ENCODE measurements at places on chromosomes 3 and 15.

DNA sequence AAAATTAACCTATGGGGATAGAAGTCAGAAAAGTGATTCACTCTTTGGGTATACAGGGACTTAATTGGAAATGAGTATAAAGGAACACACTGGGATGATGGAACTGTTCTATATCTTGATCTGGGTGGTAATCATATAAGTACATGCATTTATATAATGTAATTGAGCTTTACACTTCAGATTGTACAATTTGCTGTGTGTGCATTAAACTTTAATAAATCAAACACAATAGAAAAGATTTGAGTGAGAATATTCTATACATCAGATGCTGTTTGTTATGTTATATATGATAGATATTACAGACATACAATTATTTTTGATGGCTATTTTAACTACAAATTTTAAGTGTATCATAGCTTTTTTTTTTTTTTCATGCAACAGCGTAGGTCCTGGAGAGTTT is 860.2 kb upstream of the ARPP21 start:
- DNase-seq = no peak

DNA sequence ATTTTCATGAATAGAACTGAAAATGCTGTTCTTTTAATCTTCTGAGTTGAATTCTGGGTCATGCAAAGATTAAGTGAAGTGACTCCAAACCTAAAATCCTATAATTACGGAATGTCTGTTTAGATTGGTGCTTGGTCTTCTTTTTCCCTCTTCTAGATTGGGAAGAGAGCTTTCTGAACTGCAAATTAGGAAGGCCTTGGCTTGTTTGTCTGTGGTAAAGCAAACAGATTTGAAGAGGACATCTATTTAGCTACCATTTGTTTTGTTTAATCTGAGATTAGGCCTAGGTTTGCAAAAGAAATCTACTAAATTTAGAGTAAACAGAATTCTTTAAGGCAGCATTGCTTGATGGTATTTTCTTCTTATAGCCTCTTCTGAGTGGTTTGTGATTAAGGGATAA is 23.5 kb downstream of the PAQR9 start:
- DNase-seq = no peak

GRCh38 chr3:20074226-20075063 is 34.2 kb downstream of the KAT2B start:
- no peak for DNase-seq

DNA sequence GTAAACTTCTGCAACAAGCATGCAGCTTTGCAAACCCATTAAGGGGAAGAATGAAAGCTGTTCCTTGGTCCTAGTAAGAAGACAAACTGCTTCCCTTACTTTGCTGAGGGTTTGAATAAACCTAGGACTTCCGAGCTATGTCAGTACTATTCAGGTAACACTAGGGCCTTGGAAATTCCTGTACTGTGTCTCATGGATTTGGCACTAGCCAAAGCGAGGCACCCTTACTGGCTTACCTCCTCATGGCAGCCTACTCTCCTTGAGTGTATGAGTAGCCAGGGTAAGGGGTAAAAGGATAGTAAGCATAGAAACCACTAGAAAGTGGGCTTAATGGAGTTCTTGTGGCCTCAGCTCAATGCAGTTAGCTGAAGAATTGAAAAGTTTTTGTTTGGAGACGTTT is 224.2 kb downstream of the P3H2 start:
- no peak for DNase-seq

DNA sequence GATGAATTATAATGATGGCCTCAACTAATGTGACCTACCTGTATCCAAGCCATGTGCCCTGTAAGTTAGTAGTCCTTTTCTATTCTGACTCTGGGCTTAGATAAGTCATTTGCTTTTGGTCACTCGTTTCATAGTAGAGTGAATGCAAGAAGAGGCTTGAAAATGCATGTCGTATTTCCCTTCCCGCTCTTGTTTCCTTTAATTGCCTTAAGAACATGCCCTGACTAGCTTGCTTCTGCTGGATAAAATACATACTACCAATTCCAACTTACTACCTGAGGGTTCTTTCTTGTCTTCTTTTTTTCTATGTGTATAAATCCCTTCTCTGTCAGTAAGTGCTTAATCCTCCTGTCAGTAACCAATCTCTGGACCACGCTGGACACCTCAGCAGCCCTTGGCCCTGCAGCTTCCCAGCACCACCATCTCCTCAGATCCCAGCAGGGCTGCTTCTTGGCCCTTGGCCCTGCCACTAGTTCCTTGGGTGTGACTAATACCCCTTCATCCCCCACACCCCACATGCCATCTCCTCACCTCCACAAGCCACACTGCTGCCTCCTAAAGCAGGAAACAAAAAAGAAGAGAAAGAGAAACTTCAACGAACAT is 771.7 kb downstream of the IGSF11 start:
- DNase-seq = no peak

GRCh38 chr3:179544981-179545645 is 17.6 kb upstream of the ACTL6A start:
- no peak for DNase-seq

- DNase-seq = no peak
Measured at GRCh38 chr15:82129761-82130160, 83.9 kb upstream of the MEX3B start.

DNA sequence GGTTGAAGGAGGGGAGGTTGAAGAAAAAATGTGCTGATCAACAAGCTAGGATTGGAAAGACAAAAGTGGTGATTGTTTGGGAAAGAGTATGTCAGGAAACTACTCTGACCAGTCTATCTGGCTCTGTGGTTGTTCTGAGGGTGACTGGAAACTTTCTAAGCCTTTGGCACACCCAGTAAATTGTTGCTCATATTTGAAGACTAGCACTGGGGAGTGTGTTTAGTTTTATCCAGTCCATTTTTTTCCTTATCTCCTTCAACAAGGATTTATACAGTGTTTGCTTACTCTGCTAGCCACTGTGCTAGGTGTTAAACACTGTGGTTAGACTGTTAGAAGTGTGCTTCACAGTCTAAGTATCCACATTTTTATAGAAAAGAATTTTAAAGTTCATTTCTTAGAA is 28.8 kb downstream of the PPM1L start:
- no peak for DNase-seq

- DNase-seq = no peak
Measured at GRCh38 chr3:135706758-135707375, 258.7 kb upstream of the PPP2R3A start.

DNA sequence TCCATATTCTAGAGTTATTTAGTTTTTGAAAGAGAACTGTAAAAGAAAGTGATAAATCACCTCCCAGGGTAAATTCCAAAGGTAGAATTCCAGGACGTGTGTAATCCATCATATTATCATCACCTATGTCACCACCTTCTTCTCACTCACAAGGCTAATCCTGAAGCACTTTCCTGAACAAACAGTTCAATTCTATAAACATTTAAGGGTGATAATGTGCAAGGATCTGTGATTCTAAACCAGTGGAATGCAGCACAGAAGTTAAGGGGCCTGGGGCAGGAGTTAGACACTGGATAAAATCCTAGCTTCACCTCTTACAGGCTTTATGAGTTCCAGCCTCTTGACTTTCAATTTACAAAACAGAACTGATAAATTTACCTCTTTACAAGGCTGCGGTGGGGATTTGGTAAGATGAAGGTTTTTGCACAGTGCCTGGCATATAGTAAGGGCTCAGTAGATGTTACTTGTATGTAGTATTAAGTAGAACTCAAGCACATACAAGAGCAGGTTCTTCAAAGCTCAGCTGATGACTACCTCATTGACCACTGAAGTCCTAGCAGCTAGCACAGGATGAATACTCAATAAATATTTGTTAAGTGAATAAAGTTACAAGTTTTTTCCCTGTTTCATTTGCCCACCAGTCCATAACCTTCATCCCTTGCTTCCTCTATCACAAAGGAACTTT is 47.3 kb upstream of the CCDC80 start:
- DNase-seq = no peak

DNA sequence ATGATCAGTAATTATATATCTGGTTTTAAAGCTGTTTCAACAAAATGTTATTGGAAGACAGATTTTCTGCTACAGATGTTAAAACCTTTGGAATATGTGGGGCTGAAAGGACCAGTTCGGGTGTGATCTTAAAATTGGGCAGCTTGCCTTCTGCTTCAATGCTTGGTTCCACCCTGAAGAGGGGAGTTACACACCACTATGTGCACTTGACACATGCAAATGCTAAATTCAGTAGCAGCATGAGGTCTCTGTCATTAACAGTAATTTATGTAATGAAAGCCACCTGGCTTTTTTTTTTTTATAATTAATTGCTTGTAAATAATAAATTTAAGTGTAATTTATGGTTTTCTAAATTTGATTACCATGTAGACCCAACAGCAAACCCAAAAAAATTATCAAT is 24.6 kb downstream of the CDIN1 start:
- DNase-seq = no peak

DNA sequence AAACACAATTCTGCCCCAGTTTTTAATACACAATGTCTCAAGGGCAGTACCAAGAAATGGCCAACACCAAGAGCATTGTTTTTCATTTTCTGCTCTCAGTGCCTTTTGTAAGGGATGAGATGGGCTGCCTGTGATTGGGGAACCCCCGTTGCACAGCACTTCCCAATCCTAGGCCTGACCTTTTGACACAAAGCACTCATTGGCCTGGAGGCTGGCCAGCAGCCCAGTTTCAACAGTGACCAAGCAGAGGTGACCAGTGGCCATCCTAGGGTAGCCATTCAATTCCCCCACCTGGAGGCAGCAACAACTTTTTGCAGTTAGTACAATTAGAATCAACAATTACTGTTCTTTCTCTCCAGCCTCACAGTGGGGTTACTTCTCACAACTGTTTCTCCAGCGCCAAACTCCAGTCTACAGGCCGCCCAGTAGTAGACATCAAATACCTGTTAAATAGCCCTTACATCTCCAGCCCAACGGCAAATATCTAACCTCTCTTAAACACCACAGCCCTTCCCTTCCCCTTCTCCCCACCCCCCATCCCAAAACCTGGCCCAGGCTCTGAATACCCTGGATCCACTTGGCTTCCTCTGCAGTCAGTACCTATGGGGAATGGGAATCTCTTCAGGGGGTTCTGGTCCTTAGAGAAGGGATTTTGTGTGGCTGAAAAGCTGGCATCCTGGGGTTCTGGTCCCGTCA is 8.9 kb upstream of the LRRC2 start:
- DNase-seq = no peak

DNA sequence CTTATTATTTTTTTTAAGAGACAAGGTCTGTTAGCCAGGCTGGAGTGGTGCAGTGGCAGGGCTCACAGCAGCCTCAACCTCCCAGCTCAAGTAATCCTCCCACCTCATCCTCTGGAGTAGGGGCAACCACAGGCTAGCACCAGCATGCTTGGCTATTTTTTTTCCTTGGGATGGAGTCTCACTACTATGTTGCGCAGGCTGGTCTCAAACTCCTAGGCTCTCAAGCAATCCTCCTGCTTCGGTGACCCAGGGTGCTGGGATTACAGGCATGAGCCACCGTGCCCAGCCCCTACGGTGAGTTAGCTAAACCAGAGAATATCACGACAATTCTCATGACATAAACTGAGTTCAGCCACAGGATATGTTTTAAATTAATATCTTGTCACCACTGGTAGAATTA is 2.0 kb downstream of the DCUN1D1 start:
- no peak for DNase-seq

DNA sequence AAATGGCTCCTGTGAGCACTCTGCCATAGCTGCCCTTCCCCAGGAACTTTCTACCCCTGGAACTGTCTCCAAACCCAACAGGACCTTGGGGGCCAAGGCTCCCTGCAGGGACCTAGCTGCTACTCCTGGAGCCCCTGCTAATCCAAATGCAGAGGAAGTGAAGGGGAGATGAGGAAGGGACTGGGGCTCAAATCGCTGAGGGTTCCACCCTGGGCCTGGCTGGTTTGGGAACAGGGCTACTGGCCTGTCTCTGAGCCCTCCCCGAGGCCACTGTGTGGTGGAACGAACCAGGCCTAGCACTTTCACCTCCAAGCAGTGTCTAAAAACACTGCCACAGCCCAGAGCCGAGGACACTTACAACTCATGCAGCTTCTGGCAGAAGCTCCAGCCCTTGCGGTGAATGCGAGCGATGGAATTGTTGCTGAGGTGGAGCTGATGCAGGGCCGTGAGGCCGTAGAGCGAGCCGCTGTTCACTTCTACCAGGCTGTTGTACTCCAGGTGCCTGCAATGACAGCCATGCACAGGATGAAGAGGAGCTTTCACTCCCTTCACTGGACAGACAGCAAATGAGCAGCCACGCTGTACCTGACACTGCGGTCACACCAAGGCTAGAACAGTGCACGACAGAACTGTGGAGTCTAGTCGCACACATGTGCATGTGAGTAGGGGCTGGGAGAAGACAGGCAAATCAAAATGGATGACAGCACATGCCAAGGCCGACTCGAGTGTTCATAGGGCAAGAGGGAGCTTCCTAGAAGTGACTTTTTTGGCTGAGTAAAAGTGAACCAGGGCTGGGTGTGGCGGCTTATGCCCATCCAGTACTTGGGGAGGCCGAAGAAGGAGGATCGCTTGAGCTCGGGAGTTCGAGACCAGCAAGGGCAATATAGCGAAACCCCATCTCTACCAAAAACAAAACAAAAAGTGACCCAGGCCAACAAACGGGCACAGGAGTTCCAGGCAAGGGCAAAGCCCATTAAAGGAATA is 90.8 kb downstream of the LRIG1 start:
- DNase-seq = peak; percentile 3

DNA sequence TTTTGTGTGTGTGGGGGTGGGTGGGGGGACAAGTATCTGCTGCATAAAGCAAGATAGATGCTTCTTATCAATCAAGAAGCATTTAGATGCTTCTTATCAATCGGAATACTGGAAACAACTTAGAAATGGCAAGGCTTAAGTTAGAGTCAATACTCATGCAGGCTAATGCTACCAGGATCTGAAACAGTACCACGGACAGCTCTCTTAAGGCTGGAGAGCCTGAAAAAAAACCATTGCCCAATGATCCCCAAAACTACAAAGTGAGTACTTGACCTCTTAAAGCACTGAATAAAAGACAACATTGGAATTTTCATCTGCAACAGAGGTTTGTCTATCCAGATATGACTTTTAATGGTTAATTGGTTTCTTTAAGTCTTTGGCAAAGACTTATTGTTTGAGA is 262.3 kb downstream of the GAP43 start:
- DNase-seq = no peak

- DNase-seq = no peak
Measured at GRCh38 chr3:181623924-181624694, 87.6 kb upstream of the SOX2 start.

GRCh38 chr15:42152921-42153698 is 3.3 kb downstream of the PLA2G4F start:
- DNase-seq = no peak

- no peak for DNase-seq
Measured at GRCh38 chr3:115862099-115862498, 238.8 kb downstream of the GAP43 start.

DNA sequence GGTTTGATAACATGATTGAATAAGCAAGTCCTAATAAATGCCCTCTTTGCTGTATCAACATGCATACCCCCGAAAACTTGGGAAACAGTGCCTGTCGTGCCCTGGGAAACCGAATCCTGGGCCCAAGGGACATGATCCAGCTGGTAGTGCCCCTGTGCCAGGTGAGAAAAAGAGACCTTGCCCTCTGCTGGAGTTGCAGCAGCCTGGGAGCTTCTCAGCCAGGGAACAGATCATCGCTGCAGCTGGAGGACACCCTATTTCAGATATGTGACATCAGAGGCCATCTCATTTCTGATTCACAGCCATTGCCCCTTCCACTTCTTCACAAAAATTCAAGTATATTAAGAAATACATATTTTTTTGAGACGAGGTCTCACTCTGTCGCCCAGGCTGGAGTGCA is 32.3 kb downstream of the STOML1 start:
- peak; percentile 7 for DNase-seq

- DNase-seq = no peak
Measured at GRCh38 chr15:43190178-43190577, 5.0 kb downstream of the CCNDBP1 start.
